Cardiac muscle cell (in vitro differentiated cells and primary cell): ENCODE measurements at places on chromosomes 4 and X. TPM values are rescaled to one million over a fixed set of nuclear protein-coding genes. Genes with fewer than 3 reads are reported as not detected.

DNA sequence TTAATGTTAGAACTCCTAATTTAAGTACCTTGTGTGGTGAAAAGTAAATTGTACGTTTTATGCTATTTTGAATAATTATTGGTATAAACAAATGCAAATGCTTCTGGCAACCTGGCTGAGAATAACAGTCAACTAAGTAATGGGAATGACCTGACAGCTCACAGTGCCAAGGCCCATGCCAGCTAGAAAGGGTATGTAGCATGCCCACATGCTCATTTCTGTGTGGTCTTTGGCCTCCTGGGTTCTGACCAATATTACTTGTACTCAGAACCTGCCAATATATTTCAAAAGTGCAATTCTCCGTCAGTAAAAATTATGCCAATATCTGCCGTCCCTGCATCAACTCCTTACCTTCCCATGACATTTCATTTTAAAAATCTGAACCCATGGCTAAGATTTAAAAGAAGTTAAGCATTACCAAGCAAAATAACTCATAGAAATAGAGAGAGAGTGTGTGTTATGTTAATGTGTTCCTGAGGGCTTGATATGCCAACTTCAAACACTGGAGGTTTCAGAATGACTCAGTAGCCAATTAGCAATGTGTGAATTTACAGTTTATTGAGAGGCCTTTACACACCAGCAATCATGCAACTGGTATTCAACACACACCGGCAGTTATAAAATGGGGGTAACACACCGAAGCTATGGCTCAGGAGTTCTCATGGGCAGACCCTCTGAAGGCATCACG lies 820.8 kb downstream of the FSTL5 start:
- no peaks in the 10 kb centered on the region for H3K27me3 ChIP-seq
- DNase-seq, result no peak
- H3K27ac ChIP-seq, result no peak overlapping the region
- H3K36me3 ChIP-seq, result no peaks in the 10 kb centered on the region
- H3K4me1 ChIP-seq, result no peaks in the 10 kb centered on the region

GRCh38 chrX:47218280-47218919 lies at the start of gene CDK16:
Gene CDK16, plus strand, starts transcription at chrX:47218681. Its CDS starts 4,877 bp downstream, at chrX:47223558.
- peak; percentile 86 for DNase-seq
- no peaks in the 10 kb centered on the region for H3K27me3 ChIP-seq
- peak within 1 kb of the TSS; percentile 89 for H3K4me3 ChIP-seq
- H3K4me1 ChIP-seq, result peaks cover 11% of the 10 kb centered on the region
- peaks cover 18% of the 10 kb centered on the region for H3K36me3 ChIP-seq

Gene S100P
- not detected in 2 replicates for total RNA-seq

Gene PTPN13
- 29.2 and 38.2 TPM in 2 replicates for total RNA-seq
